ENCODE measurements at places on chromosomes 7 and 10. TPM values are rescaled to one million over a fixed set of nuclear protein-coding genes. Genes with fewer than 3 reads are reported as not detected.

Gene ITGA8
- total RNA-seq = 289 TPM

Gene STK31
- total RNA-seq = not detected

Gene BAIAP2L1
- total RNA-seq = 0.92 TPM

Gene SEC31B
- total RNA-seq = 2.7 TPM

Gene AKR1C3
- 163 TPM for total RNA-seq

Gene SERPINE1
- 413 TPM for total RNA-seq

Gene PKD2L1
- total RNA-seq = not detected

Gene THSD7A
- 1.1 TPM for total RNA-seq

Gene OR2A42
- 0.06 TPM for total RNA-seq

Gene ZFAND2A
- total RNA-seq = 13.3 TPM

Gene FFAR4
- not detected for total RNA-seq

All from aortic smooth muscle cell (primary cell).